ENCODE measurements at places on chromosomes 7 and 10.

GRCh38 chr7:44180631-44181030 is 8.6 kb downstream of the GCK start:
- no peak for DNase-seq

GRCh38 chr7:64655811-64656210 is 10.1 kb upstream of the ZNF107 start:
- no peak for DNase-seq

DNA sequence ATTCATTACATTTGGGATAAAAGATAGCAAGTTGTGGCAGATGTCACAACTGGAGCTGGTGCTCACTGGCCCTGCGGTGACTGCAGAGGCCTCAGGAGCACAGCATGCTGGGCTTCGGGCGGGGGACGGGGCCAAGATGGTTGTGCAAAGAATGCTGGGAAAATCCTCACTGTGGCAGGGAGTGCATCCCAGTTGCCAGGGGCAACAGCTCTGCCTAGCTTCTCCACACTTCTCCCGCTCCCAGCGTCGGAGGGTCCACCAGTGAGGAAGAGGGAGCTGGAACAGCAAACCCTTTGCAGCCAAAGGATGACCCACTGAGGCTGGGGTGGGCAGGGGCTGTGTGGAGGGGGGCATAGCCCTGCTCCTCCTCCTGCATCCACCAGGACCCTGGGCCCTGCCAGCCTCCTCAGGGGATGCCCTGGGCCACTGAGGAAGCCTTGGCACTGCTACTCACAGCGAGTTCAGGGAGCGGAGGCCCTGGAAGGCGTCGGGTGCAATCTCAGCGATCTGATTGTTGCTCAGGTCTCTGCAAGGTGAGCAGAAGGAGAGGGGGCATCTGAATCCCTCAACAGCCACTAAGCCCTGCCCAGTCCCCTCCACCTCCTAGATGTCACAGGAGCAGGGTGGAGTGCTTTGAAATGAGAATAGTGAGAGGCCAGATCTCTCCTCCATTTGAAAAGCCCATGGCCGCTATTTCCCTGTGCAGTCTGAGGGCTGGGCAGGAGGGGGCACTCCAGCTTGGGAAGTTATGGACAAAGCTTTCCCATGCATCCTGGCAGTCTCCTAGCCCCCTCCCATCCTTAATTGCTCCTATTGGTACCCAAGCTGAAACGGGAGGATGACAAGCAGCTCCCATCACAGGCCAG is 126.5 kb downstream of the SLIT1 start:
- no peak for DNase-seq

DNA sequence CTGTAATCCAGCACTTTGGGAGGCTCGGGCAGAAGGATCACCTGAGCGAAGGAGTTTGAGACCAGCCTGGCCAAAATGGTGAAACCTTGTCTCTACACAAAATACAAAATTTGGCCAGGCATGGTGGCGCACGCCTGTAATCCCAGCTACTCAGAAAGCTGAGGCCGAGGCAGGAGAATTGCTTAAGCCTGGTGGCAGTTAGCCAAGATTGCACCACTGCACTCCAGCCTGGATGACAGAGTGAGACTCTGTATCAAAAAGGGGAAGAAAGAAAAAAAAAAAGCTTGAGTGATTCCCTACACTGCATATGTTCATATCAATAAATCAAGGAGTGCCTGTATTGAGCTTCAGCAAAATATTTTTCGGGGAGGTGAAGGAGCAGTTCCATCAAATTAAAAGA is 45.8 kb upstream of the SRRM3 start:
- no peak for DNase-seq

GRCh38 chr7:92569137-92569536 is 21.1 kb downstream of the FAM133B start:
- DNase-seq: no peak

- DNase-seq: no peak
These were observed 85.9 kb downstream of the GPR37 start for GRCh38 chr7:124679586-124680225.

GRCh38 chr7:30863706-30864035 is 48.0 kb upstream of the AQP1 start:
- no peak for DNase-seq

DNA sequence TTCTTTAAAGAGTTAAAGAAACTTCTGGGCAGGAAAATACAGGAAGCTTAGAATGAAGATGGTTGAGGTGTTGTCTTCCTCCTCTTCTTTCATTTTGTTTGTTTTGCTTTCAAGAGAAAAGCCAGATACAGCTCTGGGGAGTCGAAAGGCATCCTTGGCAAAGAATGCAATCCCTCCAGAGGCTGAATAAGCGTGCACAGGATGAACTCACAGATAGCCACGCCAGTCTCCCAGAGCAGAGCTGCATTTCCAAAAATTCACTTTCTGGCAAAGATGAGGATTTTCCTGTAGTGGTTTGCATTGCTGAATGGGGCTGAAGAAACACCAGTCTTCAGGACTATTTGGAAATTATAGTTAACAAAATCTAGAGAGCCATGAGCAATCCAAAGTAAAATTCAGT is 336.4 kb downstream of the NRG3 start:
- no peak for DNase-seq

DNA sequence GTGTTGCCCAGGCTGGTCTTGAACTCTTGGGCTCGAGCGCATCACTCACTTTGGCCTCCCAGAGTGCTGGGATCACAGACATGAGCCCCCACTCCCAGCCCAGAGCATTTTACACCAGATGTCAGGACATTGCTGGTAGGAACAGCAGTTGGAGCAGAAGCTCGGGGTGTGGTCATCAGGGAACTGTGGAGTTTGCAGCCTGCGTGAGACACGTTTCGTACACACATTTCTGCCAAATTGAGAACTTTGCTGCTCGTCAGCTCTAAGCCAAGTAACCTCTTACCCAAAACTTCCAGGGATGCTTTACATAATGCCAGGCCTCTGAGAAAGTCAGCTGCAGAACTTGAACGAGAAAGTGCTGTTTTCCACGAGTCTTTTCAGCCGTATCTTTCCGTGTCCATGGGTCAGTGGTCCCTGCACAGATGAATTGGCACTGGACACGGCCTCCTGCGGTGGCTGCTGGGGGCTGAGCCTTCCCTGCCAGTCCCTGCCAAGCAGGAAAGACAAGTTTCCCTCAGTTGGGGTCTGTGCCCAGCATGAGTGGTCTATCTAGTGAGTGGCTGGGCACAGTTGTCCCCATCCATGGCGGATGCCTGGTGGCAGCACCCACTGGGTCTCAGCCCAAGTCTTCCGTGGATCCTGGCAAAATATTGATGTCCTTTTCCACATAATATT is 54.4 kb downstream of the DNAJB6 start:
- DNase-seq: no peak

DNA sequence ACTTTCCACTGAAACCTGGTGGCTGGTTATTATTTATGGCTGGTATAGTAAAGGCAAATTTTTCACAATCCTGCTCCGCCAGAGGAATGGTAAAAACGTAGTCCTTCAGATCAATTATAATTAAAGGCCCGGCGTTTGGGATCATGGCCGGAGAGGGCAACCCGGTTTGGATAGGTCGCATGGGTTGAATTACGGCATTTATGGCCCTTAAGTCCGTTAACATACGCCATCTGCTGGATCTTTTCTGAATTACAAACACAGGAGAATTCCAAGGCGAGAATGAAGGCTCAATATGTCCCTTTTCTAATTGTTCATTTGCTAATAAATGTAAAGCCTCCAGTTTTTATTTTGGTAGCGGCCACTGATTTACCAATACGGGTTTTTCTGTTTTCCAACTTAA is 11.3 kb upstream of the TAS2R3 start:
- no peak for DNase-seq

- no peak for DNase-seq
These were observed 27.1 kb downstream of the LRRC20 start for GRCh38 chr10:70355051-70356021.

- no peak for DNase-seq
These were observed 2.3 kb downstream of the HNRNPA2B1 start for GRCh38 chr7:26198133-26198780.

DNA sequence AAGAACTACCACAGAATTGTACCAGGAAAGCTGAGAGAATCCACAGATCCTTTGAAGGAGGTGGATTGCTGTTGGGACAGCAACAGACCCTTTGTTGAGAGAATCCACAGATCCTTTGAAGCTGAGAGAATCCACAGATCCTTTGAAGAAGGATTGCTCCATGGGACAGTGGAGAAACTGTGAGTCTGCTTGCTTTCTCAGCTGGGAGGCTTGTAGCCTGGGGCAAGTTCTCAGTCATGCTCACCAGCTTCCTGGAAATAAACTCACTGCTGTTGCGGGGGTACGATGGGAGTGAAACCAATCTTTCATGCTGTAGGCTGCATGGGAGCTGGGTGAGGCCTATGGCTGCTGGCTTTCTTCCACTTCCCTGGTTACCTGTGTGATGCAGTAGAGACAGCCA is 106.3 kb downstream of the C7orf25 start:
- DNase-seq: no peak

- no peak for DNase-seq
These were observed 41.9 kb downstream of the MET start for GRCh38 chr7:116713918-116714317.

DNA sequence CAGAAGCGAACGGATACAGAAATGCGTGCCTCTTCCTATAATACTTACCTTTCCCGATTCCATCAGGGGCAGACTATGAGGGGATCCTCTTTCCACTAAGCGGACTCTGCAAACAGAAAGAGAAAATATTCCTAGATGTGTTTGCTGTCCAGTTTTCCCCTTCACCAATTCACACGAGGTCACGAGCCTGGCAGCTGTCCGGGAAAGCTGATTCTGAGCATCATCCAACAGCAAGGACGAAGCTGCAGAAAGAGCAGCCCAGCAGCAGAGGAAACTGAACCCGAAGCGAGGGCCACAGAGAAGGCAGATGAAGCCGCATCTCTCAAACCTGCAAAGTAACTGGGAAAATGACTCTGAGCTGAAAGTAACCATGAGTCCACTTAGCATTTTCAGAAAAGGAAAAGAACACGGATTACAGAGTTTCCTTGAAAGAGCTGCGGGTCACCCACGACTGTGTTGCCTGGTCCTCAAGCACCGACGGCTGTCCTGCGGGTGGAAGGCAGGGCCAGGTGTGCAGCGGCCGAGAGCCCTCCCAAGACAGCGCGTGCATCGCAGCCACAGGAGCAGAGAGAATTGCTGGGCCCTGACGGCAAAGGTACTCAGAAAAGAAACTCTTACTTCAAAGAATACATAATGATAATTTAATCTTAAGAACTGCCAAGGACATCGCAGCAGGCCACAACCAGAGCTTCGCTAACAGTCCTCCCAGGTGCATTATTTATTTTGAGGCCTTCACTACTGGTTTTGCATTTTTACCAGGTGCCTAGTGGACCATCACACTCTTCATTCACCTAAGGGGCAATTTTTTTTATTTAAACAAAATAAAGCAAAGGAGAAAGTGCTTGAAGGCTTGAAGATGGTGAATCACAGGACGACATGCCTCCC is 153.3 kb downstream of the ZMYND11 start:
- DNase-seq: no peak

GRCh38 chr10:62561151-62561550 is 187.0 kb downstream of the ZNF365 start:
- DNase-seq: no peak

GRCh38 chr7:154592388-154592787 is 410.5 kb downstream of the PAXIP1 start:
- no peak for DNase-seq

DNA sequence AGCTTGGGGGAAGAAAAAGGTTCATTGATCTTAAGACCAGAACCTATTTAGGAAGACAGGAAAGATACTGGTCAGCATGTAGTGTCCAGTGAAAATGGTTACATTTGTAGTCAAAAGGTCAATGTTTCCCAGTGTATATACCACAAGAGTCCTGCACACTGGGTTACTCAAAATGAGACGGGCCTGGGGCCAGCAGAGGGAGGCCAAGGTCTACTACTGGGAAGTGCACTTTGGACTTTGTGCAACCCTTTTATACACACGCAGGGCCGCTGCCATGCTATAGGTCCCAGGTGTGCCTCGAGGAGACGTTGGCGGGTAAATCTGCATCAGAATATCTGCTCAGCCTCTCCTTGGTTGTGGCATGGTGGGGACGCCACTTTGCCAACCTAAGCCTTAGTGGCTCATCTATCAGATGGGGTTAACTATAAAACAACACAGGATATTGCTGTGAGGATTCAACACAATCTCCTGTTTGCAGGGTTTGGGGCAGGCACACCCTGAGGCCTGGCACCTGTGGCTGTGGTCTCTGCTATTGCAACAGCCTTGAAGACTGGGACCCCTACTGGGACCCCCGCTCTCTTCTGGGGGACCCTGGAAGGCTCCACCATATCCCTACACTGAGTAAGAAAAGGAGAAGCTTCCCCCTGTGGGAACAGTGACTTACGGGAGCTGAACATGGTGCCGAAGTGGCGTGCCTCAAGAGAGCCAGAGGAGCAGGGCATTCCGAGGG is 19.7 kb downstream of the CLRN3 start:
- DNase-seq: no peak

GRCh38 chr7:126727930-126728391 is 524.8 kb downstream of the GRM8 start:
- DNase-seq: no peak

GRCh38 chr10:36256948-36257356 is 614.9 kb upstream of the FZD8 start:
- no peak for DNase-seq

DNA sequence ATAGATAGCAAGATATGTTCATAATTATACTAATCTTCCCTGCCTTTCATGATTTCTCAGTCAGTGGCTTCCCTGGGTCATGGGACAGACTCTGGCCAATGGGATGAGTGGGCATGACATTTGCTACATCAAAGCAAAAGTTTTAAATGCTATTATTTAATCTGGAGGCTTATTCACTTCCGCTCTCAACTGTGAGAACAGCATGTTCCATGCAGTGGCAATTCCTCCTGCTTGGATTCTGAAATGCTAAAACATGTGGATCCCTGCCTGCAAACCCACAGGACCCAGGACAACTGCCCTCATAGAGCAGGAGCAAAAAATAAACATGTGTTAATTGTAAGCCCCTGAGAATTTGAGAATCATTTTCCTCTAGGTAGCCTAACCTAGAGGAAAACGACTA is 1412.4 kb upstream of the CELF2 start:
- no peak for DNase-seq

- DNase-seq: no peak
These were observed 73.3 kb downstream of the MICALL2 start for GRCh38 chr7:1385809-1386622.

- no peak for DNase-seq
These were observed 679 bp downstream of the ARF5 start for GRCh38 chr7:127588697-127589482.

DNA sequence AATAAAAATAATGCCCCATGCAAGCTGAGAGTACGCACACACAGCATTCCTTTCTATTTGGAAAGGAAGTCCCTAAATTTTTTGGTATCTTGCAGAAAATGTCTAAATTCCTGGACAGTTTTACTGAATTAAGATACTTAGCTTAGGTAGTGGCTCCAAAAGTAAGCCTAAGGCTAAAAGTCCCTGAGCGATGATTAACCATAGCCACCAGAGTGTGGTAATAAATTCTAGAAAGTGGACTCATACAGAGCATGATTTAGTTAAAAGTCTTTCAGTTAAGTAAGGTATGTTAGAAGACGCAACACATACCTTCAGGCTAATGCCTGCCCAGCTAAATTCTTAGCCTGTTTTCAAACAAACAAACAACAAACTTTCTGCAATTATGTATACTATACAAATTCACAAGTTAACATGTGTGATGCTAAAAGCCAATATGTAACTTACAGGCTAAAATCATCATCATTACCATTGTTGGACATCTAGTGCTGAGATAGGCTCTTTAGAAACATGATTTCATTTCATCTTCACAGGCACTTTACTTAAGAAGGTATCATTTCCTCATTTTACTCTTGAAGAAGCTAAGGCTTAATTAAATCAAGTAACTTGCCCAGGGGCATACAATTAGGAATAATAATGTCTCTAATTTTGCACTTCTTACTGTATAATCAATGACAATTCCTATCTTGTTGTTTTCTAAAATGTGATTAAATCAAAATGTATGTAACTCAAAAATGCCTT is 261.4 kb upstream of the YAE1 start:
- DNase-seq: no peak

- DNase-seq: no peak
These were observed 92.0 kb downstream of the GPR85 start for GRCh38 chr7:112994656-112995055.

Measured in effector memory CD4-positive, alpha-beta T cell (primary cell).